ENCODE measurements at places on chromosomes 11 and 22. TPM values are rescaled to one million over a fixed set of nuclear protein-coding genes. Genes with fewer than 3 reads are reported as not detected.

DNA sequence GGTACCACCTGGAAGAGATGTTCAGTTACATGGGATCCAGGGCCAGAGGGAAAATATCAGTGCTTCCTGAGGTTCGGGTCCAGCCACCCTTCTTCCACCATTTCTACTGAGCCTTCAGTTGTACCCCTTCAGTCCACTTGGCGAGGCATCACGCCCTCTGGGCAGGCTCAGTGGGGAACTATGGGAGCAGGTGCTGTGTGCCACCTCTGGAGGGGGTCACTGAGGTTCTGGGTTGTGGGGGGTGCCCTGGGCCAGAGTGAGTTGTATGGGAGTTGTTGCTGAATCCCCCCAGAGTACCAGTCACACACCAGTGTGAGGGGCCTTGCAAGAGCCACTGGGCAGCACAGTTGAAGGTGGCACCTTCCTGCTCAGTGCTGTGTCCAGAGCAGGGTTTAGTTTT lies 2.7 kb upstream of the SREBF2 start:
- 0 out of 2 replicates have a peak, but pooled peaks cover 10% of the 10 kb centered on the region for H3K36me3 ChIP-seq
- no peak for DNase-seq
- no peak overlapping the region for H3K4me3 ChIP-seq
- H3K27me3 ChIP-seq = no peaks in the 10 kb centered on the region
- H3K27ac ChIP-seq = no peak overlapping the region

- H3K27ac ChIP-seq = no peak overlapping the region
- DNase-seq = no peak
- no peaks in the 10 kb centered on the region for H3K4me1 ChIP-seq
- H3K27me3 ChIP-seq = no peaks in the 10 kb centered on the region
- no peaks in the 10 kb centered on the region for H3K36me3 ChIP-seq
These were observed 326.2 kb downstream of the TBC1D22A start for GRCh38 chr22:47088480-47089158.

DNA sequence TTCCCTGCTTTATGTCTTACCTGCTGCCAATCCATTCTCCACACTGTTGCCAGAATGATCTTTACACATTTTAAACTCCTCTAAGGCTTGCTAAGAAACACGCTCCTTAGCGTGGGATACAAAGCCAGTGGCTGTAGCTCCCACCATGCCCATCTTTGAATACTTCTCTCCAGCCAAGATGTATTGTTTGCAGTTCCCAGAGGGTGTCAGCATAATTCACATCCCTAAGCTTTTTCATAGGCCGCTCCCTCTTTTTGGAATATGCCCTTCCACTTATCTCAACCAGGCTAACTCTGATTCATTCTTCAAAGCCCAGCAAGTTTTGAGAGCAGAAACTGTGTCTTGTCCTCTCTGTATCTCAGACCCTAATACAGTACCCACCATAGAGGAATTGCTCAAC lies 8.1 kb upstream of the UPK2 start:
- no peak overlapping the region for H3K4me3 ChIP-seq
- no peak overlapping the region for H3K27ac ChIP-seq

DNA sequence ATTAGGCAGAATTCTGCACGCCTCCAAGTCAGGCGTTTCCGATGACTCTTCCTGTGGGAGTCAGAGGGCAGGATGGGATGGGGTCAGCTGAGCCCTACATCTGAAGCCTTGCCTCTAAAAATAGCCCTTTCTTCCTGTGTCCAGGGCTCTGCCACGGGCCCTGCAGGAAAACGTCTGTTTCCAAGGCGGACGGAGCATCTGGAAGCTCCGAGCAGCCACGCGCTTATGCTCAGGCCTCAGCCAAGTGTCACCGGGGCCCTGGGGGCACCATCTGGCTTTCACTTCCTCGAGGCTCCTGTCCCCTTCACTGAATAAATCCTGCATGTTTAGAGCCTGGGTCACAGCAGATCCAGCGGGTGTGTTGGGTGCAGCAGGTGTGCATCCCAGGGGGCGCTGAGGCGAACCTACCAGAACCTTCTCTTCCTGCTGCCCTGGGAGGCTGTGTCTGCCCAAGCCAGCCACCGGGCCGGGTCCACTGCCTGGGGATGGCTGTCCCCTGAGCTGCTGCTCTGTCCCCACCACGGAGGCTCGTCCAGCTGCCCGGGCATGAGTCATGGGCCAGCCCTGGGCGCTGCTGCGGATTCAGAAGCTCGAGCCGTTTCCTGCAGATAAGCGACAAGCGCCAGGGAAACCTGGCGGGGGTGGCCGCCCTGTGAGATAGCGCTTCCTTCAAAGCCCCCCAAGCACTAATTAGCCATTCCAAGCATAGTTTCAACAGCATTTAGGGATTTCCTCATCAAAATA lies 32.0 kb upstream of the LINC01488 start:
- no peak overlapping the region for H3K27ac ChIP-seq
- DNase-seq = peak; percentile 55
- H3K27me3 ChIP-seq = no peaks in the 10 kb centered on the region

DNA sequence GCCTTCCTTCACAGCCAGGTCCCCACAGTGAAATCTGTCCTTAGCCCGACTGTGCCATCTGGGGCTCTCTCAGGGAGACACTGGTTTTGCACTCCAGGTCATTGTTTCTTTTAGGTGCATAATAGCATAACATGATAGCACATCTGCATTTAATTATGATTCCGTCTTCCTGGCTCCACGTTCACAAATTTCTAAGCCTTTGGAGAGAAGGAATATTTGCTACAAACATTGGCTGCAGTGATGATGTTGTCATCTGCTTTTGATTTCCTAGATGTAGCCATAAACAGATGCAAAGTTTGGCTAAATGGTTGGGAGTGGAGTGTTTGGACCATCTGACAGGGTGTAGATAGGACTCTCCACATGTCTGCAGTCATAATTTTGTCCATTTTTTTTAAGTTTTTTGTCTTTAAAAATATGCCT lies 12.0 kb upstream of the CAT start:
- H3K4me3 ChIP-seq = peak overlapping the region; percentile 10
- H3K36me3 ChIP-seq = no peaks in the 10 kb centered on the region
- H3K4me1 ChIP-seq = peaks cover 54% of the 10 kb centered on the region
- H3K27me3 ChIP-seq = no peaks in the 10 kb centered on the region

DNA sequence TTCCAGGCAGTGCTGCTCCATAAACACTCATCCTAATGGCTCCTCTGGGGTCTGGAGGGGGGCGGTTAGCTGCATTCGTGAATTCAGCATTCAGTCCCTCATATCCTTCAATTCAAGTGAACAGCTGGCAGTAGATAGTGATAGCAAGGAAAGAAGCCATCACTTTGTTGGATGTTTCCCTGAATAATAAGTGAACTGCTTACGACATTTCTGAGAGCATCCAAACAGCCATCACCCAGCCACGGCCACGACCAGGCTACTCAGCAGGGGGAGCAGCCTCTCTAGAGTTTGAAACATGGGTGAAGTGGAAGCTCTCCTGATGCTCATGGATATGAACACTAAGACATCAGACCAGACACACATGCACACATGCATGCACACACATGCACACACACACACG lies 163.6 kb downstream of the NTM start:
- no peaks in the 10 kb centered on the region for H3K36me3 ChIP-seq
- H3K4me1 ChIP-seq = no peaks in the 10 kb centered on the region
- peaks cover 59% of the 10 kb centered on the region for H3K27me3 ChIP-seq
- H3K27ac ChIP-seq = no peak overlapping the region

GRCh38 chr11:106413222-106413621 lies 335.8 kb downstream of the AASDHPPT start:
- no peak for DNase-seq
- no peaks in the 10 kb centered on the region for H3K27me3 ChIP-seq
- no peaks in the 10 kb centered on the region for H3K36me3 ChIP-seq

DNA sequence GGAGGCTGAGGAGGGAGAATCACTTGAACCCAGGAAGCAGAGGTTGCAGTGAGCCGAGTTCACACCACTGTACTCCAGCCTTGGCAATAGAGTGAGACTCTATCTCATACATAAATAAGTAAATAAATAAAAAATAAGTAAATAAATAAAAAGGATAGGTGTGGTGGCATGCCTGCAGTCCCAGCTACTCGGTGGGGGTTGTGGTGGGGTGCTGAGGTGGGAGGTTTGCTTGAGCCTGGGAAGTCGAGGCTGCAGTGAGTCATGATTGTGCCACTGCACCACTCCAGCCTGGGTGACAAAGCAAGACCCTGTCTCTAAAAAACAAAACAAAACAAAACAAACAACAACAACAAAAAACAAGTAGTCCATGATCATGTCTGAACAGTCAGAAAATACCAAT lies 3.1 kb downstream of the LARGE2 start:
- no peaks in the 10 kb centered on the region for H3K27me3 ChIP-seq
- no peak for DNase-seq
- H3K36me3 ChIP-seq = no peaks in the 10 kb centered on the region
- no peak overlapping the region for H3K27ac ChIP-seq

DNA sequence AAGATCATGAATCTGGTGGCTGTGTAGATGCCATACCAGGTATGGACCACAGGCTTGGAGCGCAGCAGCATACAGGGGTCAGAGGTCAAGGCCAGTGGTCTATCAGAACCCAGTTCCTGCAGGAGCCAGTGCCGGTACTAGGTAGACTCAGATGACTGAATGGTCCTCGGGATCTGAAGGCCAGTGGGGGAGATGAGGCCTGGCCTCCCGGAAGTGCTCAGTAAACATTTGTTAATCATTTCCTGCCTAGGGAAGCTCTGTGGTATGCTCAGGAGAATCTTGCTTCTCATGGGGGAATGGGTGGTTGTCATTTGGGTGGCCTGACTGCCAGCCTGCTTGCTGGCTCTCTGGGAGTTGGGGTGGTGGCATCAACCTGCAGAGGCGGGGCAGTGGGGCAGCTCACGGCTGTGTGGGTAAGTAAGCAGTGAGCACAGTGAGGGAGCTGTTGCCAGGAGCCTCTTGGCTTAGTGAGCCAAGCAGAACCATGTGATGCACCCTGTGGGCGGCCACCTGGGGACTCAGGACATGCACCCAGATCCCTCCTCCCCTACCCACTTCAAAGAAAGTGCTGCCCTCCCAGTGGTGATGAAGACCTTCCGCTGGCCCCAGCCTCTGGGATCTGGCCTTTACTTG lies 33.0 kb downstream of the PTPRJ start:
- H3K27ac ChIP-seq = 0 out of 2 replicates have a peak overlapping the region, but pooled peaks have one; percentile 7
- no peak overlapping the region for H3K4me3 ChIP-seq
- H3K27me3 ChIP-seq = no peaks in the 10 kb centered on the region
- H3K4me1 ChIP-seq = peaks cover 23% of the 10 kb centered on the region
- H3K36me3 ChIP-seq = no peaks in the 10 kb centered on the region
- peak; percentile 46 for DNase-seq

DNA sequence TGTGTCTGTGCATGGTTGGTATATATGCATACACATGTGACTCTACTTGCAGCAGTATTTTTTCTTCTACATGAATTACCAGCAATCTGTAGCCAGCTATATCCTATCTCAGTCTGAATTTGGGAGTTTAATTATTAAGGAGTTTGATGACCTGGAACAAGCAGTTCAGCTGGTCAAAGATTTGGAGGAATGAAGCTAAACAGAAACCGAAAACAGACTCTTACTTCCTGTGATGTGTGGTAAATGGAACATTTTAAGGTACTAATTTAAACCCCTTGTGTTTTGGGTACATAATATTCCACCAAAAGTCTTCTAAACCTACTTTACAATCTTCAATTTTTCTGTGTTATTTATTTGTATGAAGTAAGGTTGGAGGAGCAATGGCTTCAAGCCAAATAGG lies 124.4 kb upstream of the PGR start:
- no peak for DNase-seq
- no peaks in the 10 kb centered on the region for H3K27me3 ChIP-seq
- no peaks in the 10 kb centered on the region for H3K36me3 ChIP-seq
- H3K4me1 ChIP-seq = no peaks in the 10 kb centered on the region
- H3K4me3 ChIP-seq = no peak overlapping the region

DNA sequence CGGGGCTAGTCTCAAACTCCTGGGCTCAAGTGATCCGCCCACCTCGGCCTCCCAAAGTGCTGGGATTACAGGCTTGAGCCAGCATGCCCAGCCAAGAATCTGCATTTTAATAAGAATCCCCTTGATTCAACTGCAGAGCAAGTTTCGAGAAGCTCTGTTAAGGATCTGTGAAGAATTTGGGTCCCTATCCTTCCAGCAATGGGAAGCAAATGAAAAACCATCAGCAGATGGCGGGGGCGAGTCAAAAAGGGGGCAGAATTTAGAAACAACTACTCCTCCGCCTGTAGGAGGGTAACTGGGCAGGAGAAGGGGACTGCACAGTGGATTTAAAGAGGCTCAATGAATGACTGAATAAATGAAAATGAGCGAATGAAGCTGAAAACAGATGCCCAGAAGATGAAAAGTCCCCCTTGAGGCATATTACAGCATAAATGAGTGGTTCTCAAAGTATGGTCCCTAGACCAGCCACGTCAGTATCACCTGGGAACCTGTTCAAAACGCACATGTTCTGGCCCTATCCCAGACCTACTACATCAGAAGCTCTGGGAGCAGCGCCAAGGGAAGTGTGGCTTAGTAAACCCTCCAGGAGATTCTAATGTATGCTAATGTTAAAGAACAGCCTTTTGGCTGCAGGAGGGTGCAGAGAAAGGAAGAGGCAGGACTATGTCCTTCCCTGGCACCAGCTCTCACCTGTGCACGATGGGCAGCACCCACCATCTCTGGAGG lies 15.0 kb downstream of the VWCE start:
- no peak overlapping the region for H3K4me3 ChIP-seq
- peaks cover 32% of the 10 kb centered on the region for H3K27me3 ChIP-seq
- H3K4me1 ChIP-seq = no peaks in the 10 kb centered on the region
- DNase-seq = no peak

DNA sequence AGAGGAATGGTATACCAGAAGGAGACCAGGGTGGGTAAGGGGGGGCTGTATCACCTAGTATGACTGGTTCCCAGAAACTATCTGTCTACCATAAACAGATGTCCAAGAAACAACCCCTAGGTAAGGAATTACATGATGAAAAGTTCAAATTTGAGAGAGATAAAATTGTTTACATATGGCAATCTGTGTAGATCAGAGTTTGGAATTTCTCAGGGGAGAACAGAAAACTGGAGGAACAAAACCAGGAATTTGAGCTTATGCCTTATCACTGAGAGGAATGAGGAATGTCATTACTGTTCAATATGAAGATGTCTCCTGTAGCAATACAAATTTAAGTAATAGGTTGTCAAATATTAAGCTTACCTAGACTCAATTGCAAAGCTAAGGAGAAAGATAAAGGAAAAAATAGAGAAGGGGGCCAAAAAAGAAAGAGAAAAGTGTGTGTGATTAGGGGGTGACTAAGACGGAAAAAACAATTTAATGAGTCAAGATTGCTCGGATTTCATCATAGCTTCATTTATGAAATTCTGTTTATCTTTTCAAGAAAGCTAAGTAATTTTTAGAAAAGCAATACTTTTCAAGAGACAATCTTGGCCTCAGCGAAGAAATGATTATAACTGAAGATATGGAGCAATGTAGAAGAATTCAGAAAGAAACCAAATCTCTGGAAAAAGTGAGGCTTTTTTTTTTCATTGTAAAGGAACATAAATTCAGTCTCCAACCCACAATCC lies 117.8 kb downstream of the APOL5 start:
- no peaks in the 10 kb centered on the region for H3K27me3 ChIP-seq
- DNase-seq = no peak
- H3K4me3 ChIP-seq = peak overlapping the region; percentile 55
- 0 out of 2 replicates have a peak, but pooled peaks cover 6% of the 10 kb centered on the region for H3K36me3 ChIP-seq
- H3K4me1 ChIP-seq = peaks cover 59% of the 10 kb centered on the region
- peak overlapping the region; percentile 93 for H3K27ac ChIP-seq

The MAPK11 gene
- total RNA-seq = 10.0 TPM

The OR52I2 gene
- total RNA-seq = not detected

The CCDC87 gene
- 1.0 TPM for total RNA-seq

The DSCAML1 gene
- total RNA-seq = not detected

Measured in PC-9 (cell line).